Sigmoid colon (tissue), 7 donors: ENCODE measurements at places on chromosomes 16 and 17. TPM values are rescaled to one million over a fixed set of nuclear protein-coding genes. Genes with fewer than 3 reads are reported as not detected.

Gene SALL1
- polyA plus RNA-seq = 0.46 TPM

Gene TEKT5
- not detected for polyA plus RNA-seq

Gene NLRC3
- under 0.01 TPM for polyA plus RNA-seq

Gene ASPA
- polyA plus RNA-seq = 1.8 TPM

Gene JMJD8
- 18.7 TPM for polyA plus RNA-seq

Gene WFIKKN1
- 0.46 TPM for polyA plus RNA-seq

Gene ITGB4
- polyA plus RNA-seq = 25.8 TPM

Gene RUNDC3A
- polyA plus RNA-seq = 1.2 TPM

Gene GLIS2
- polyA plus RNA-seq = 4.0 TPM

Gene GRAP
- 1.2 TPM for polyA plus RNA-seq

Gene NPEPPS
- polyA plus RNA-seq = 43.8 TPM

Gene NOG
- polyA plus RNA-seq = not detected

Gene MYL11
- polyA plus RNA-seq = not detected

Gene PPP1R27
- polyA plus RNA-seq = not detected

Gene KRT26
- not detected for polyA plus RNA-seq

Gene KCNAB3
- 5.5 TPM for polyA plus RNA-seq

Gene MAP3K14
- polyA plus RNA-seq = 7.2 TPM

Gene ITGAL
- polyA plus RNA-seq = 0.60 TPM

Gene WNT9B
- not detected for polyA plus RNA-seq

Gene FOXN1
- polyA plus RNA-seq = 0.38 TPM

Gene C16orf89
- 2.5 TPM for polyA plus RNA-seq

Gene HID1
- polyA plus RNA-seq = 33.8 TPM

Gene KRT9
- polyA plus RNA-seq = not detected

Gene ALOX12B
- polyA plus RNA-seq = not detected

Gene RASL10B
- polyA plus RNA-seq = 1.8 TPM

Gene G6PC3
- 8.4 TPM for polyA plus RNA-seq

Gene MARVELD3
- polyA plus RNA-seq = 20.4 TPM

Gene HS3ST3B1
- 0.46 TPM for polyA plus RNA-seq

Gene TNP2
- not detected for polyA plus RNA-seq

Gene TBC1D3D
- polyA plus RNA-seq = 2.1 TPM

Gene WNT3
- polyA plus RNA-seq = 0.57 TPM

Gene KRTAP3-1
- not detected for polyA plus RNA-seq

Gene PRAC2
- 7.2 TPM for polyA plus RNA-seq

Gene AIPL1
- not detected for polyA plus RNA-seq
